Epithelial cell of prostate (primary cell): ENCODE measurements at places on chromosomes 3 and 15.
A peak's percentile ranks its signal among the peaks of the same experiment; 100 is the strongest.

GRCh38 chr15:99442252-99442897, 123.4 kb upstream of the MEF2A start:
- DNase-seq = peak; percentile 22

GRCh38 chr3:36484386-36484785, 104.1 kb downstream of the STAC start:
- DNase-seq = no peak

- DNase-seq = no peak
These were observed 39.4 kb upstream of the VIPR1 start for GRCh38 chr3:42463093-42463492.

DNA sequence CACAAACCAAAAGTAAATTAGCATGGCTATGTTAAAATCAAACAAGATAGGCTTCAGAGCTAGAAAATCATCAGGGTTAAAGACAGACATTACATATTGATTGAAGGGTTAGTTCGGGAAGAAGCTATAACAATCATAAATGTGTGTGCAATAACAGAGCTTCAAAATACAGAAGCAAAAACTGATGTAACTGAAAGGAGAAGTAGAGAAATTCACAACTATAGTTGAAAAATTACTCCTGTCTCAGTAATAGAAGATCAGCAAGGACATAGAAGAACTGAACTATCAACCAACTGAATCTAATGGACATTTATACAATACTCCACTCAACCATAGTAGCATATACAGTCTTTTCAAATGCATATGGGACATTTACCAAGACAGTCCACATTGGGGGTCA, 59.4 kb downstream of the MCTP2 start:
- DNase-seq = no peak

- DNase-seq = no peak
These were observed 39.1 kb downstream of the PRTG start for GRCh38 chr15:55703873-55704301.

DNA sequence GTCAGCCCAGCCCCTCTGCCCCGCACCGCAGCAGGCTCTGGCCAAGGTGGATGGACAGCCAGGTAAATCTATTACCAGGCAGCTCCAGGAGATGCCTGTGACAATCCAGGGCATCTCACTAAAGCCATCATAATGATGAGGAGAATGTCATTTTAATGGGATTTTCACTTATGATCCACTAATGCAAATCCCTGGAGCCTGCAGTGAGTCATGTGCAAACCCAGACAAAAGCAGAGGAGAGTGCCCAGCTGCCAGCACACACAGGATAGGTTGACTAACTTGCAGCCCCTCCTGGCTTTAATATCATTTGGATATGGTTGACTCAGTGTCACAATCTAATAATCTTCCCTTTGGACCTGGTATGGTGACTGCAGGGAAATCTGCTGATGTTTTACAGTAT, 206.9 kb upstream of the TRIM42 start:
- DNase-seq = no peak

DNA sequence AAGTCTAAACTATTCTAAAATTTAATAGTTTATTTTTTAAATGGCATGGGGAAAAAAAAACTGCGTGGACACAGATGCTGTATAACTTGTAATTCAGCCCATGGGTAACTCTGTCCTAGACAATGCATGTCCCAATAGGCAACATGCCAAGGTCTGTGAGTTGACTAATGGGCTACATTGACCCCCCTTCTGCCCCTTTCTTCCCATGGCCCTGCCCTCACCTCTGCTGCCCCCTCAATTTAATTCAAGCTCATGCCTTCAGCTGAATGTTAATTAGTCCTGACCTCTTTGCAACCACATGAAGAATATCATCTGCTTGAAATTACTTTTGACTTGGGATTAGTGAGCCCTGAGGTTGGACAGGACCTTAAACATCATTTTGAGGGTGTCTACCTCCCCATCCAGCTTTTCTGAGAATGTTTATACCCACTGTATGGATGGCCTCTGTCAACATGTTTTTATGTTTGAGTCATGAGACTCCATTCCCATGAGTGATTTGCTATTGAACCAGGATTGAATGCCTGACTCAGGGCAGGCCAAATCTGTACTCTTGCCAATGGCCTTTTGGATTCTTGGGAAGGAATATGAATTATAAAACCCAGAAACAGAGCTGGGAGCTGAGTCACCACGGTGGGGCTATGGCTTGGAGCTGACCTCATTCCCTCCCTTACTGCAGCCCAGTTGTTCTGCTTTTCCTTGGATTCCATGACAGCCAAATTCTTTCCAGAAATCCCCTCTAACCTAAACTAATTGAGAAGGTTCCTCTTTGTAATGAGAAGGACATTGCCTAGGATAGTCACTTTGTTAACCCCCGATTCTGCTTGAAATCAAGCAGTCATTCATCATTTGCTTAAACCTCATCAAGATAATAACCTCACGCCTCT, 33.5 kb upstream of the PDE8A start:
- no peak for DNase-seq

DNA sequence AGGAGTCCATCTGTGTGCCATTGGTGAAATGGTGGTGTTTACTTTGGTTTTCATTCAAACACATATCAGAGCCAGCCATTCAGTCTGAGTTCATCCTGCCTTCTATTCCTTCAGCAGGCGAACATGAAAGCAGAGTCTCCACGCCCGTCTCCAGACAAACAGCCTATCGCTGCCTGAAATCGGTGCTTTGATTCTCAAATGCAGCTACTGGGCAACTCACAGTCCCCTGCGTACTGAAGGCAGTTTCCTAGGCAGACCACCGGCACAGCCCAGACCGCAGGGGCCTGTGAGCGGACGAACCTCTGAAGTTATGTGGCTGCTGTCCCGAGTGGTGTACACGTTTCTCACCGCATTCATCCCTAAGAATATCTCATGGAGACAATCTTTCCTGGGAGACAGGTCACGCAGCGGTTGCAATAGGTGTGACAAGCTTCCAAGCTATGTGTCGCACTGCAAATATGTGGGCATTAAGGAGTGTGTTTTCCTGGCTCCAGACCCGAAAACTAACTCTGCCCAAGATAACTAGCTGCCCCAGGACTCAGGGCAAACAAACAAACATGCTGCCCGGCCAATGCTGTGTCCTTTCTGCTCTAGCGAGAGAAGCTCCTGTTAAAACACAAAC, 16.9 kb upstream of the RYR3 start:
- no peak for DNase-seq

GRCh38 chr15:94639701-94640100, 408.3 kb downstream of the MCTP2 start:
- DNase-seq = no peak

- DNase-seq = no peak
These were observed 109.6 kb downstream of the ARRDC4 start for GRCh38 chr15:98070137-98070536.

- no peak for DNase-seq
These were observed 189.3 kb upstream of the SGO1 start for GRCh38 chr3:20375302-20375701.

DNA sequence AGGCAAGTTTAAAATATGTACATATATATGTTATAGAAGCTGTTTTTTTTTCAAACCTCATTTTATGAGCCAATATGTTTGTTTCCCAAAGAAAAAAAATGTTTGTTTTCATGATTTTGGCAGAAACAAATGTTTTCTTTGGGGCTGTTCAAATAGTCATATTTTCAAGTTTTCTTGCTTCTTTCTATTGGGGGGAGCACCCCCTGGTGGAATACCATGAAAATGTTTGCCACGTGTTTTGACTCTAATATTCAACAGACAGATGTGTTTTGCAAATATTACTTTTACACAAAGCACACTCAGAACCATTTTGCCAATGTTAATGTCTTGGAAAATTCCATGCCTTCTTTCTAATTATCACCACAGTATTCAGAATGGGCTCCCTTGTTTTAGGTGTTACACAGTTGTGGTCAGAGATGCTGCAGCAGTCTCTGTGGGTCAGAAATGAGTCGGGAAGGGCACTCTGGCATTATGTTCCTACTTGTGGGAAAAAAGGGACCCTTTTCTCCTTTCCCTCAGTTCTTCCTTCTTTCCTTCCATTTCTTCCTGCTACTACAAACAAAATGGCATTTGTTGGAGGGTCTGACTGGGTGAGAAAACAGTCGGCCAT, 817.0 kb downstream of the TUSC7 start:
- no peak for DNase-seq

DNA sequence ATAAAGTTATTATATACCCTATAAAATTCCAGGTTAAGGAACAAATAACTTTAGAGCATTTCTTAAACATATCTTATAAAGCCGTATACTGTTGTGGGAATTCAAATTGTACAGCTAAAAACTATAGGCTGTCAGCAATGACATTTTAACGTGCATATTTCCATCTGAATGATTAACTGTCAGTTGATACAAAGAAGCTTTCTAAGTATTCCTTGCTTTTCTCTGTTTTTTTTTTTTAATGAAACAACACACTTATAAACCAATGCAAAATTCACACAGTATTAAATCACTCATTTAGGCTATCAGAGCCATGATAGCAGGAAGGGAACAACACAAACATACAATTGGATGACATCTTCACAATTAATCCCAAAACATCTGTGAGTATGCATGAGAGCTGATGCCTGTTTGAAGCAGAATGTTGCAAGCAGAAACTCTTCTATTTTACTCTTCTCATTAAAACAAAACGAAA, 61.9 kb downstream of the CTDSPL start:
- no peak for DNase-seq

DNA sequence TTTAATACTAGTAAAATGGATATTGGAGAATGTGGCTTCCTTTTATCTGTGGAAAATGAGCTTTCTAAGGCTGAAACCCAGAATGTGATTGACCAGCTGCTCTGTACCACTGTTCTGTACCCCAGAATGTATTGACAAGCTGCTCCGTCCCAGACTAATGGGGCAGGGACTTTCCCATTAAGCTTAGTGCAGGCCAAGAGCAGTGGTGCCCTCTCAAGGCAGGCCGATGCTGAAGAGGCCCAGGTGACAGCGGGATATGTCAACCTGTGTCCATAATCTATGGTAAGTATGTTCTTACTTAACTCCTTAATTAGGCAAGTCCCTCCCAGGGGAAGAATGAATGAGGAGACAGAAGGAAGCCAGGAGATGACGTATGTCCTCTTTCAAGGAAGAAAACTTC, 31.1 kb downstream of the SGO1 start:
- DNase-seq = no peak

DNA sequence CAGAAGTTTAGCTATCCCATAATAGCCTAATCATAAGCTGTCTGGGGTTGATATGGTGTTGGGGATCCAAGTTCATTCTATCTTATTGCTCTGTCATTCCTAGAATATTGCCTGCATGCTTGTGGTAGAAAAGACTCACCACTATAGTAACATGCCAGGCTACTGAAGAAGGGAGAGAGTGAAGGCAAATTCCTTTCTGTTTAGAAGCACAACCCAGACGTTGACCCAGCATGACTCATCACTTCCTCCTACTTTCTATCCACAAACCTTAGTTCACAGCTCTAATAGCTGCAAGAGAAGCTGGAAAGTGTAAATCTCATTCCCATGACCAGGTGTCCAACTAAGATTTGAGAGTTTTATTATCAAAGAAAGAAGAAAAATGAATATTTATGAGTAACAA, 57.8 kb upstream of the NMD3 start:
- peak; percentile 96 for DNase-seq

- no peak for DNase-seq
These were observed 53.1 kb upstream of the ULK4 start for GRCh38 chr3:42014921-42015533.

GRCh38 chr15:34079904-34080303, 21.8 kb downstream of the EMC7 start:
- no peak for DNase-seq

GRCh38 chr3:171875923-171876412, 32.8 kb downstream of the TMEM212 start:
- DNase-seq = no peak

DNA sequence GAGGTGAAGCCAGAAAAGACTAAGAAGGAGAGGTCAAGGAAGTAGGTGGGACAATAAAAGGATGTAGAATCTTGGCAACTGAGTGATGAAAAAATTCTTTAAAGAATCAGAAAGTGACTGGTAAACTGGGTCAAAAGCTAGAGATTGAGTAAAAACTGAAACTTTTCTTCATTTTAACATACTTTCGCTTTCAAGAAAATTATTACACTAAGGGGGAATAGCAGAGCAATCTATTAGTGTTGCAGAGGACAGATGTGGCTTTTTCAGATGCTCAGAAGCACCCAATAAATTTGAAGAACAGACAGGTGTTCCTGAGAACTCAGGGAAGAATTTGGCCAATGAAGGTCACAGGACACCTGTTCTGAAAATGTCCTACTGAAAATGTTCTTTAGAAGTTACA, 805.4 kb upstream of the ALCAM start:
- DNase-seq = no peak

DNA sequence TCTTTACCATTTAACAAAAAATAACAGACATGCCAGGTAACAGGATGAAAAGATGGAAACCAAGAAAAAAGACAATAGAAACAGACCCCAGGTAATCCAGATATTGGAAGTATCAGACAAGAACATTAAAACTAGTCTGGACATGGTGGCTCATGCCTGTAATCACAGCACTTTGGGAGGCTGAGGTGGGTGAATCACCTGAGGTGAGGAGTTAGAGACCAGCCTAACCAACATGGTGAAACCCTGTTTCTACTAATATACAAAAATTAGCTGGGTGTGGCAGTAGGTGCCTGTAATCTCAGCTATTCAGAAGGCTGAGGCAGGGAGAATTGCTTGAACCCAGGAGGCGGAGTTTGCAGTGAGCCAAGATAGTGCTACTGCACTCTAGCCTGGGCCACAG, 40.6 kb downstream of the ACAD9 start:
- no peak for DNase-seq

DNA sequence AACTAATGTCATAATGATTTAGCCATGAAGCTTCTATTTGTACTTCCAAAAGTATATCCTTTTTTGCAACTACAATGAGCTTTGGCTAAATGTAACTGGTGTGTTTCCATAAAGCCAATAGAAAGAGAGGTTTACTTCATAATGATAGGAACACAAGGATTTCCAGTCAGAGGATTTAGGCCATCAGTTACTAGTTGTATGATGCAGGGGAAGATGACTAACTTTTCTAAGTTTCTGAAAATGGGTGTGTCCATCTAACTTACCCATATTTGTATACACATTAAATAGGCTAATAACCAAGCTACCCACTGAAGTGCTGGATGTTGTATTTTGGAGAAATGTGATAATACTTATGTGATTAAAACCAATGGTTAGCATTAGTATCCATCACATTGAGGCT, 55.7 kb downstream of the SLC4A7 start:
- DNase-seq = no peak

GRCh38 chr3:18223974-18224373, 201.2 kb downstream of the SATB1 start:
- DNase-seq = no peak
